NCI-H1436 treated with DMSO at 0.1 percent for 48 hours (cell line): ENCODE measurements at places on chromosomes 1 and 21.

- DNase-seq: no peak
Measured at GRCh38 chr1:45721207-45721606, 29.2 kb downstream of the IPP start.

- DNase-seq: no peak
Measured at GRCh38 chr1:97145321-97145956, 423.9 kb downstream of the PTBP2 start.

GRCh38 chr1:23196627-23197328 lies 20.5 kb downstream of the HTR1D start:
- no peak for DNase-seq

- DNase-seq: no peak
Measured at GRCh38 chr21:25459365-25459764, 147.9 kb downstream of the MRPL39 start.

- DNase-seq: no peak
Measured at GRCh38 chr1:184696403-184696802, 58.3 kb downstream of the EDEM3 start.

- DNase-seq: no peak
Measured at GRCh38 chr1:99662539-99663080, 16.7 kb downstream of the PALMD start.

DNA sequence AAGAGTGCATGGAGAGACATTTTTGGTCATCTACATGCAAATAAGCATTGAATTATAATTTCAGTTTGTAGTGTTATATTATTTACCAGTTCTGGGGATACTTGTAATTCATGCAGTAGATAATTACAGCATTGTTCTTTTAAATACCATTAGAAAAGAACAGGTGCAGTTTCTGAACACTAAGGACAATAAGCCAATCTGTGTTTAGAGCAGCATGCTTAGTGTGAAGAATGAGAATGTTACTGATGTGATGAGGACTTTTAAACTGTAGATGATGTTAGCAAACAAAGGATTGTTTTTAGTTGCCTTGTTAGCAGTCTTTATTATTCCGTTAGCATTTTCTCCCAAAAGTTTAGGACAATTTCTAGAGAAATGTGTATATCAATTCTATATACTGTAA lies 348.3 kb downstream of the BRINP3 start:
- DNase-seq: no peak

DNA sequence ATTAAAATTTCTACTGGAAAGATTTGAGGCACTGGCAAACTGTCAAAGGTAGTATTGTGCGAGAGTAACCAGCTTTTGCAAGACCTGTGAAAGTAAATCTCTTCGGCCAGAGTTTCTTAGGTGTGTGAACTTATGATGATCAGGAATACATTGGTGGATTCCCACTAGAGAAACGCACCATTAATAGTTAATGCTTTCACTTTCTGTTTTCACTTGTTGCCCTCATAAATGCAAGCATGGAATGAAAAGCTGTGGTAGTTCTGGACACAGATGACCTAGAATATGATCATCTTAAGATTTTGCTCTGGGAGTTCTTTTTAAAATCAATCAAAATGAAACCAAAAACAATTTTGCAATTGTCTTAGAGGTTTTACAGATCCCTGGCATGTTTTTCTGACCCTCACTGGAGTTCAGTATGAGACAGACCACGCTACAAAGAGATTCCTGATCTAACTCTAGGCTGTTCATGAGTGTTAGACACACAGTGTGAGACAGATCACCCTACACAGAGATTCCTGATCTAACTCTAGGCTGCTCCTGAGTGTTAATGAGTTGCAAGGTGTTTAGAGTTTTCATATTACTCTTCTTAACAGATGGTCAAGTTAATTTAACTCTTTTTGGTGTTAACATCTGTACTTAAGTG lies 98.8 kb downstream of the SDCCAG8 start:
- DNase-seq: no peak

DNA sequence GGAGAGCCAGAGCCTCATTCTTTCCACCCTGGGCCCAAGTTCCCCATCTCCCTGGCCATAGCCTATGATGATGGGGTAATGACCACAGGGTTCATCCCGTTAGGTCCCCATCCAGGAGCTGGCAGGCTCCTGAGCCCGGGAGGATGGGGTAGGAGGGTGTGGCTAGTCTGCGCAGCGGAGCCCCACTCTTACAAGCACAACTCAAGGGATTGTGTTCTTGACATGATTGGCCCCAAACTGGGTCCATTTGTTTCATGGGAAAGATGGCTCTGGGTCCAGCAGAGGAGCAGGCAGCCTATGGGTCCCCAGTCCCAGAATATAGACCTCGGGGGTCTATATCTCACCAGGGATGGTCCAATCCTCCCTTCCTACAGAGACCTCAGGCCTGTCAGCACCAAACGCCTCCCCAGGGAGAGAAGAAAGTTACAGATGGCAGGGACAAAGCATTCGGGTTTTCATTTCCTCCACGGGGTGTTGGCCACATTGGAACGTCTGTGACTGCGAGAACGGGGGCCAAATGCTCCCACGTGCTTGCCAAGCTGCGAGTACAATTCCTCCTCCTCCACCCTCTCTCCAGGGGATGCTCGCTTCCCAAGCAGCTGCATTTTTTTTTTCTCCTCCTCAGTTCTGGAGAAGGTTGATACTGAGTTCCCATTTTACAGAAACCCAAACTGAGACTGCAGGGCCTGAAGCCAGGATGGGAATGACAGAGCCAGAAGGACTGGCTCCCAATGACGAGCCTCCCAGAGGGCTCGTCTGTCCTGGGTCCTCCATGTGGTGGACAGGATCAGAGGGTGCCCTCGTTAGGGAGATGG lies 71.0 kb downstream of the DHRS3 start:
- no peak for DNase-seq

- no peak for DNase-seq
Measured at GRCh38 chr21:30268608-30269197, 14.0 kb downstream of the KRTAP24-1 start.

DNA sequence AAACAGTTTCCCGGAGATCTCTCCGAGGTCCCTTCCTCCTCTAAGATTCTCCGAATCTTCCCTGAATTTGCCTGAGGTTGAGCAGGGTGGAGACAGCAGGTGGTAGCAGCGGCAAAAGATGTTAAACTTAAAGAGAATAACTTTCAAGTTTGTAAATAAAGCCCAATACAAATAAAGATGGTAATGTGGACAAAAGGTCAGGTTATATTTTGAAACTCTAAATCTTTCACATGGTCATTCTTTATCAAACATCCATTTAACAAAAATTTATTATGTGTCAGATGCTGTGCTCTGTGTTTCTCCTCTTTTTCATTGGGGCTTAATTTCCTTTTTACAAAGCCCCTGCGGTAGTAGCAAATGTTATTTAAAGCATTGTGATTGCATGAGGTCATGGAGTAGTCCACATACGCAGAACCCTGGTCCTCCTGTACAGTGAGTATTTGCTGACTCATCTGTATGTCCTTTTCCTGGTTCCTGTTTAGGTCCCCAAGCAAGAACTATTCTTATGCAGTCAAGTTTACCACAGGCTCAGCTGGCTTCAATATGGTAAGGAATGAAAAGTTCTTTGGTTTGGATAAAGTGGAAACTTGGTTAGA lies 119.2 kb downstream of the ITSN1 start:
- no peak for DNase-seq

GRCh38 chr1:160748181-160748877 lies 9.3 kb downstream of the SLAMF7 start:
- no peak for DNase-seq

- no peak for DNase-seq
Measured at GRCh38 chr1:34236089-34236488, 59.4 kb downstream of the C1orf94 start.

DNA sequence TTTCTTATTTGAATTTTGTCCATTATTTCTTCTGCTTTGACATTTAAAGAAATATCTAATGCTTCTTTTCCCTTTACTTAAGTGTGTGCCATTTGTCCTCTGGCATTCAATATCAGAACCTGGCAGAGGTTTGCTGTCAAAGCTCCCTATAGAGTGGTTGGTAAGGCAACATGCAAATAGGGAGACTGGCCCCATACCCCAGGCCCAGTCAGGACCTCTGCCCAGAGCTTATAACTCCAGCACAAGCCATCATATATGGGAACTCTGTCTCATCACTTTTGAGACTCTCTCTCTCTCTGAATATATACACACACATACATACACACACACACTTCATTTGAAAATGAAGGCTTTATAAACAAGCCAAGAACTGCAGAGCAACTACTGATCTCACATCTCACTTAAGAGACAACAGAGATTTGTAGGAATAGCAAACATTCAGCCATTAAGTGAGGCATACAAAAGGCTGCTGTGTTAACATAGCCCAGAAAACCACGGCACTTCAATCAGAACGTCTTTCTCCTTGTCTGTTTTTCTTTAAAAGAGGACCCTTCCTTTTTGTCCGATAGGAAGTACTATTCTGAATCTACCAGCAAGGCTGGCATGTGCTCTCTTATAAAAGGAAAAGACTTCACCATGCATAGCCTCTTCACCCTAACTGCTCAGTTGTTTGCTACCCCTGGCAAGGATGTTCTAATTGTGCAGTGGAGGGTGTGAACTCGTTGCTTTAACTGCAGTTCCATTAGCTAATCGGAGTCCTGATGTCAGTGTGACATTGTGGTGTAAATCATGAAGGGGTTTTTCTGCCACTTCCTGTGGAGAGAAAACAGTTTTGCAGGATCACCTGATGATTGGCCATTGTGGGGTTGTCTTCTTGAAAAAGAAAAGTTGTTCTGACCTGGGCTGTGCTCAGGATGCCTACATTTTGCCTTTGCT lies 101.7 kb downstream of the NR5A2 start:
- DNase-seq: no peak

DNA sequence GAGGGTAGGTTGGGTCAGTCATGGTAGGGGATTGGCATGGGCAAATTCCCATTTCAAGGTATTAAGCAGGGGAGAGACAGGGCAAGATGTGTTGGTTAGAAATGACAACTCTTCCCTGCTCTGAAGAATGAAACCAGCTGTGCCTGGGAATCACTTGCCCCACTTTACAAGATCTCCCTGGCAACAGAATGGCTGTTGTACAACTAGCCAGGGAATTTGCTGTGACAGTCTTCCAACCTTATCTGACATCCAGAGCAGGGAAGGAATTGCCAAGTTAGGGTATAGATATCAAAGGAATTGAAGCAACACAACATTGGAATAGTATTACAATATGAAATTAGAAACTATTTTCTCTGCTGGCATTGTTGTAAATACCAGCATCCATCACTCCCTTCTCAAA lies 154.7 kb downstream of the CACNA1E start:
- no peak for DNase-seq

DNA sequence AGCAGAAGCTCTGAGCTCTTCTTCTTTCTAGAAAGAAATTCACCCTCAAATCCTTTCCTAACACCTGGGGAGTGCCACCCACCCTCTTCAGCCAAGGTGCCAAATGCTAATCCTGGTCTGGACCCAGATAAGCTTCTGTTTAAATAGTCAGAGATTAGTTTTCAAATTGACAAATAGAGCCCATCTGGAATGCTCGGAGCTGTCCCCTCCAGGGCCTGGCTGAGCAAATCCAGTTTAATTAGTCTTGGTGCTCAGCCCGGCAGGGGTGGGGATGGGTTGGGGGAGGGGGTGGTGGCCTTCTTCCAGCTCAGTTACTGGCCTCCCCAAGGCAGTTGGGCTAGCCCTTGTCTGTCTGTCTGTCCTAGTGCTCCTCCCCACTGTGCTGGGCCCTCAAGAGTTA lies 269.5 kb downstream of the GRIK3 start:
- DNase-seq: no peak

DNA sequence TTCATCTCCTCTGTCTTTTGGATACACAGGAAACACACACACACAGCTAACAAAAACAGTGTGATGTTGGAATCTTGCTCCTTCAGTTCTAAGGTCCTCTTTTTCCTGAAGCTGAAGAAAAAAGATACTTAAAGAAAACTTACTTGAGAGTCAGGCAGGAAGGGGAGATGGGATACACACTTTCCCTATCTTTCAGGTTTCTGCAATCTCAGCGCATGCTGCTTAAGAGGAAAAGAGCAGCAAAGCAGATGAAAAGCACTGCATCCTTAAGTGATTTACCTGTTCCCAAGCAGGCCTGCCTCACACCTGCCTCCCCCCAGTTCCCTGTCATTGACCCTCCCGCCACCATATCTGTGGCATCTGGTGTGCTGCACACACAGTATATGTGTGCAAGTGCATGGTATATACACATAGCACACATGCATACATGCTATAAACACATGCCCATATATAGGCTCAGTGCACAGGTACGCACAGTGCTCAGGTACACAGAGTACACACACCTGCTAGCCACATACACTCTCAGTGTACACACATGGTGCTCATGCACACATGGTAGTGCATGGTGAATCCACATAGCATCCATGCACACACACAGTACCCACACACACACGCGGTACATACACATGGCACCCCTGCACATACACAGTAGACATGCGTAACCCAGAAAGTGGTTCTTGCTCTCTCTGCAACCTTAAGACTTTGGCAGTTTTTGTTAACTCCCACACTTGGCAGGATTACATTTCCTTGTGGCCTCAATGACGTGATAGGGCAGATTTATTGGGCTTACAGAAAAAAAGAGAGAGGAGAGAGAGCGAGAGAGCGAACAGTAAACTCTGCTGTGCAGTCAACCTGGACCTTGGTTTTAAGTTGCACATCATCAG lies 166.9 kb downstream of the TOMM20 start:
- no peak for DNase-seq

DNA sequence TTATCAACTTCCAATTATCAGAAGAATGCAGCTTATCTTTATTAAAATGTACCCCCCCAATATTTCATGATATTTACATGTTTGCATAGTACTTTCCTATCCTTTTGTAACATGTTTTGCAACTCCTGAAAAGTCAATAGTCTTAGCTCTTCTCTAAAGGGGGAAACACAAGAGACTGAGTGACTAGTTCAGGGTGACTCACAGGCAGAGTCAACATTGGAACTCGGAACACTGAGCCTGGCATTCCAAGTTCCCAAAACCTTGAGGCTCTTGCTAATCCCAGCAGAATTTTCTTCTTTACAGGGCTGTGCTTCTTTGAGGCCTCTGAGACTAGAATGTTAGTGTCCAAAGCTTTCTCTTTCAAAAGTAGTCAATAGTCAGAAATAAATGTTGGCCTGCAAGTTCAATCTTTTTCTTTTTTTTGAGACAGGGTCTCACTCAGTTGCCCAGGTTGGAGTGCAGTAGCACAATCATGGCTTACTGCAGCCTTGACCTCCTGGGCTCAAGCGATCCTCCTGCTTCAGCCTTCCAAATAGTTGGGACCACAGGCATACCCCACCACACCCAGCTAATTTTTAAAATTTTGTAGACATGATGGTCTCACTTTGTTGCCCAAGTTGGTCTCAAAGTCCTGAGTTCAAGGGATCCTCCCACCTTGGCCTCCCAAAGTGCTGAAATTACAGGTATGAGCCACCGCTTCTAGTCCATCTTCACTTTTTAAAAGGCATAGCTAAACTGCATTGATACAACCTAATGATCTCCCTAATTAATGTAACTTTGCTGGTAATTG lies 37.5 kb downstream of the ZNF281 start:
- no peak for DNase-seq

- DNase-seq: no peak
Measured at GRCh38 chr1:147804942-147805723, 44.7 kb upstream of the GJA5 start.

DNA sequence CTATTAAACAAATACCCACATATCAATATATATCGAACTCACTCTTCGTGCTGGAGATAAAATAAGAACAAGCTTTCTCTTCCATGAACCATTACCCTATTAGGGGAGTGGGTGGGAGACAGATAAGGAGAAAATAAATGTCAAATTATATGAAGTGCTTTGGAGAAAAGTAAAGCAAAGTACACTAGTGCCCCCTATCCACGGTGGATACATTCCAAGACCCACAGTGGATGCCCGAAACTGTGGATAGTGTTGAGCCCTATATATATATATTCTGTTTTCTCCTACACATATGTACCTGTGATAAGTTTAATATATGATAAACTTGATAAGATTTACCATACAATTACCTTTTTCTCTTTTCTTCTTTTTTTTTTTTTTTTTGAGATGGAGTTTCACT lies 54.6 kb downstream of the FH start:
- DNase-seq: no peak
